ENCODE measurements at places on chromosomes 7 and 10. TPM values are rescaled to one million over a fixed set of nuclear protein-coding genes. Genes with fewer than 3 reads are reported as not detected.

Gene CFAP43
- 0.36 TPM for total RNA-seq

DNA sequence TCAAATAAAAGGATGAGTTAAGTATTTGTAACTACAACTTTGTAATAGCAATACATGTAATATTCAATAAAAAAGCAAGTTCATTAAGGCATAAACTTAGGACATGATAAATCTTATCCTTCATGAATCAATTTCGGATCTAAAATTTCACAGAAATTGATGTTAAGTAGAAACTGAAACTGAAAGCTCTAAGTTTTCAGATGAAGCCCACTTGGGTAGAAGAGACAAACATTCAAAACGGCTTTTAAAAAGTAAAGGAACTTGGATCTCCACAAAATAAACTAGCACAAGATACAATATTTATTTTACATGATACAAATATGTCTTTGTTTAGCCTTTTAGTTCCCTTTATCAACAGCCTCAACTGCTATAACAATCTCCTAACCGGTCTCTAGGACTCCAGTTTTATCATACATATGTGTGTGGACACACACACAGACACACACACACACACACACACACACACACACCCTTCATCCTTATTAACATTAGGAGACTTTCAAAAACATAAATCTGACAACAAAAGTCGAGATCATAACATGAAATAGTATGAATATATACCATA, 83.7 kb downstream of the USP6NL start:
- H3K4me1 ChIP-seq: peaks cover 5% of the 10 kb centered on the region
- no peaks in the 10 kb centered on the region for H3K36me3 ChIP-seq
- no peak overlapping the region for H3K27ac ChIP-seq
- no peak for DNase-seq

Gene LIMK1
- total RNA-seq: 54.4 TPM

DNA sequence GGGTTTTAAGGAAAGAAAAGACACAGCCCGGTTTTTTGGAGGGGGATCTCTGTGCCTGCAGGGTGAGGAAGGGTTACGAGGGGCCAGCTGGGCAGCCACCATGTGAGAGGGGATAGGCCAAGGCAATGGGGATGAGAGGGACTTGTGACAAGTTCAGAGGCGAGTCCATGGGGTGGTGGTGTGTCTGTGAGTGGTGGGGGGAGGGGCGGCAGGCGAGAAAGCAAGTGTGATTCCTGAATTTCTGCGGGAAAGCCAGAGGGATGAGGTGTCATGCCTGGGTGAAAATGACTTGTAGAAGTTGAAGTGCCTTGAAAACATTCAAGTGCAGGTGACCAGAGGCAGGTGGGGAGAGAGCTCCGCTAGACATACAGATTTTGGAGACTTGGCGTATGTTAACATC, 61.0 kb upstream of the RNF32 start:
- H3K4me3 ChIP-seq: no peak overlapping the region
- no peak for DNase-seq
- no peaks in the 10 kb centered on the region for H3K4me1 ChIP-seq
- no peaks in the 10 kb centered on the region for H3K36me3 ChIP-seq
- no peak overlapping the region for H3K27ac ChIP-seq

GRCh38 chr7:36967387-36967786, 243.1 kb upstream of the AOAH start:
- H3K4me1 ChIP-seq: peaks cover 12% of the 10 kb centered on the region

DNA sequence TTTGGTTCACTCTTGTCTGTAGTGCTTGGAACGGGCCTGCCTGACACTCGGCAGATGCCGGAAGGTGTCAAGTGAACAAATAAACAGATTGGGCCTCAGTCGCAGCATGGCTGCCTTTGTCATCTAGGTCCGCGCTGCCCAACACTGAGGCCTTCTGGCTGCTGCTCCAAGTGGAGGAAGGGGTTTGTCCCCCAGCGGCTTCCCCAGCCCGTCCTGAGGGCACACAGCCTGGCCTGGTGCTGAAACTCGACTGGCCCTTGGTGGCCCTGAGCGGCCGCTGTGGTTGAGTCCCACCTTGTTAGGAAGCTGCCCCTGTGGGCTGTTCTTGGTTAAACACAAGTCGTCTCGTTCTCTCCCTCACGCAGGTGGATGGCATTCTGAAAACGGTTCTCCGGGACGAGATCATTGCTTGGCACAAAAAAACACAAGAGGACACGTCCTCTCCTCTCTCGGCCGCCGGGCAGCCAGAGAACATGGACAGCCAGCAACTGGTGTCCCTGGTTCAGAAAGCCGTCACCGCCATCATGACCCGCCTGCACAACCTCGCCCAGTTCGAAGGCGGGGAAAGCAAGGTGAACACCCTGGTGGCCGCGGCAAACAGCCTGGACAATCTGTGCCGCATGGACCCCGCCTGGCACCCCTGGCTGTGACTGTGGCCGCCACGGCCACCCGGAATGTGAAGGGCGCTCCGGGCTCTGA, 132.1 kb downstream of the SMURF1 start:
- H3K36me3 ChIP-seq: peaks cover 58% of the 10 kb centered on the region
- H3K27me3 ChIP-seq: no peaks in the 10 kb centered on the region
- H3K4me3 ChIP-seq: no peak overlapping the region

Gene IKZF1
- total RNA-seq: 0.67 TPM

GRCh38 chr10:90302758-90303481, 554.9 kb downstream of the HTR7 start:
- H3K36me3 ChIP-seq: no peaks in the 10 kb centered on the region
- no peak overlapping the region for H3K27ac ChIP-seq
- no peak overlapping the region for H3K4me3 ChIP-seq

Gene LIPK
- not detected for total RNA-seq

DNA sequence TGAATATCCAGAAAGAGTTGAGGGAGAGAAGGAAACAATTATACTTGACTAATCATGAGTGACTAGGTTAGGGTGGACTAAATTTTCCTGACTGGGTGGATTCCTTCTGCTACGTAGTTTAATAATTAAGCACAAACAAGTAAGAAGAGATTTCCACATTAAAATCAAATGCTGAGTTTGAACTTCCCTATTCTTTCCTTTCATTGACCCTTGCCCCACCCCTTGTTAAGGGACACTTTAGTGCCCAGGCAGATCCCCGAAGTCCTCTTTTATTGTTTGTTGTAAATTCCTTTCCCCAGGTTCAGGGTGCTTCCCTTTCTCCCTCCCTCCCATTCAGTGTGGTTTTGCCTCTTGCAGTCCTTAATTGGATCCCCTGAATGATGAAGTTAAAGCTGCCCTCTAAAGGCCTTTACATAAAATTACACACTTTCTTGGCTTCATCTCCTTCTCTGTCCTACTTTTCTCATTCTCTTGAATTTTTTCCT, 8.8 kb upstream of the SPAM1 start:
- H3K4me3 ChIP-seq: no peak overlapping the region
- DNase-seq: peak; percentile 46
- no peaks in the 10 kb centered on the region for H3K27me3 ChIP-seq
- H3K36me3 ChIP-seq: no peaks in the 10 kb centered on the region
- no peaks in the 10 kb centered on the region for H3K4me1 ChIP-seq
- no peak overlapping the region for H3K27ac ChIP-seq

GRCh38 chr10:10462151-10462941, 555.3 kb upstream of the CELF2 start:
- H3K4me3 ChIP-seq: no peak overlapping the region
- H3K4me1 ChIP-seq: no peaks in the 10 kb centered on the region
- no peaks in the 10 kb centered on the region for H3K27me3 ChIP-seq
- H3K36me3 ChIP-seq: no peaks in the 10 kb centered on the region
- DNase-seq: no peak

DNA sequence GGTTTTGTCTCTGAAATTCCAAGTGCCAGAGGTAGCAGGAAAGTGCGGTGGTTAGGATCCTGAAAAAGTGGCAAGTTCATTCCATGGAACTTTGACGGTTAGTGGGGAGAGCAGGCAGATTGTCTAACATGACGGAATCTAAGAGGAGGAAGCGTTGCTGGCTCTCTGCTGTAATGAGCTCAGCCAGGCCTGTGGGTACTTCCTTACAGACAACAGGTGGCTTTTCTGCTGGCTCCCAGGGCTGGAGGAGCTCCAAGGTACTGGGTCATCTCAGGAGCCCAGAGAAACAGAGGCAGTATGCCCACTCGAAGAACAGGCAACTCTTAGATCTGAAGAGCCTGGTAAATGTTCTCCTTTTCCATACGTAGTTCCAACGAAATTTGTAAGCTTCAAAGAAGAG, 3.1 kb upstream of the AIFM2 start:
- DNase-seq: no peak
- H3K4me1 ChIP-seq: peaks cover 4% of the 10 kb centered on the region
- H3K36me3 ChIP-seq: no peaks in the 10 kb centered on the region
- H3K27me3 ChIP-seq: peaks cover 33% of the 10 kb centered on the region
- H3K27ac ChIP-seq: no peak overlapping the region

Gene SFRP5
- total RNA-seq: 35.0 TPM

Gene HUS1
- total RNA-seq: 22.3 TPM

GRCh38 chr10:132249824-132250375, 57.9 kb downstream of the STK32C start:
- DNase-seq: no peak
- H3K27ac ChIP-seq: no peak overlapping the region
- H3K27me3 ChIP-seq: no peaks in the 10 kb centered on the region

DNA sequence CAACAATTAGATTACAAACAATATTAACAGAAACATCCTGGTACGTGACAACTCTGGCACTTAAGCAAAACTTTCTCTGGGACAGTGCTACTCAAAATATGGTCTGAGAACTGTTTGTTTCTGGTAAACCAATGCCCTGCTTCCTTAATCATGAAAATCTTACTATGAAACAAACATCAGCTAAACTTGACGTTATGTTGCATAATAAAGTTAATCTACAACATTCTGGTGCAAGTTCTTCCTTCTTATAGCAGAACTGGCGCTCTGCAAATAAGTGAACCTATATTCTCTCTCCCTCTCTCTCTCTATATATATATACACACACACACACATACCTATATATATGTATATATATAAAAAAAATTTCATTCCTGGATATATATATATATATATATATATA, 7.8 kb downstream of the C7orf33 start:
- no peaks in the 10 kb centered on the region for H3K36me3 ChIP-seq
- no peaks in the 10 kb centered on the region for H3K4me1 ChIP-seq
- DNase-seq: no peak
- no peaks in the 10 kb centered on the region for H3K27me3 ChIP-seq
- H3K4me3 ChIP-seq: no peak overlapping the region

Gene ATG9B
- total RNA-seq: 7.1 TPM

DNA sequence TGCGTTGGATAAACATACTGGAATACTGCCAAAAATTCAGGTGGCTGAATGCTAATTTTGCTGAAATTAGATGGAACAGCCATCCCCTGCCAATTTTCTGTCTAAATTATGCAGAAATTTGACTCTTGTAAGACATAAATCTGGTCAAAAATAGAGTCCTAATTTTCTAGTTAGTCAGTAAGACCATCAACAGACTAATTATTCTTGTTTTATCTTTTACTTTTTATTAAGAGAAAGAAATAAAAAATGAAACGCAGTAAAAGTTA, 110.3 kb upstream of the GATA3 start:
- H3K36me3 ChIP-seq: no peaks in the 10 kb centered on the region
- H3K27ac ChIP-seq: no peak overlapping the region
- H3K27me3 ChIP-seq: no peaks in the 10 kb centered on the region
- no peak overlapping the region for H3K4me3 ChIP-seq
- DNase-seq: no peak
- no peaks in the 10 kb centered on the region for H3K4me1 ChIP-seq

Gene CCDC172
- not detected for total RNA-seq

Gene OR2A1
- total RNA-seq: not detected

DNA sequence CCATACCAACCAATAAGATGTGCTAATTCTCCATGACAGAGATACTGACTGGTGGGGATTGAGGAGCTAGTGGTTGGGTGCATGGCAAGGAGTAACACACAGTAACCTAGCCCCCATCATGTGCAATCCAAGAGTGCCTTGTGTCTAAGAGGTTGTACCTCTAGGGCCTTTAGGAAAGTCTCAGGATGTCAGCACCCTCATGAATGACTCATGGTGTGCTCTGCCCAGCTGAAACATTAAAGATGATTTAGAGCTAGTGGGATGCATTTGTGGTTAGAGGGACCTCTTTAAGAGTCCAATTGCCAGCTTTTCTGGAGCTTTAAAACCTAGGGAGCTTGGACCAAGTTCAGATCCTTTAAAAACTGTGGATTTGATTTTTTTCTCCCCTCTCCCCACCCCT, 181.1 kb downstream of the HERPUD2 start:
- DNase-seq: no peak
- no peaks in the 10 kb centered on the region for H3K36me3 ChIP-seq
- no peaks in the 10 kb centered on the region for H3K27me3 ChIP-seq
- no peak overlapping the region for H3K4me3 ChIP-seq

Gene RAPGEF5
- total RNA-seq: 0.21 TPM

- H3K4me1 ChIP-seq: no peaks in the 10 kb centered on the region
- H3K27me3 ChIP-seq: peaks cover 4% of the 10 kb centered on the region
- H3K4me3 ChIP-seq: no peak overlapping the region
- no peaks in the 10 kb centered on the region for H3K36me3 ChIP-seq
- DNase-seq: no peak
Observed at GRCh38 chr7:21749378-21749777, 196.3 kb downstream of the CDCA7L start.

GRCh38 chr10:102410429-102411073, 8.0 kb downstream of the PSD start:
- H3K4me3 ChIP-seq: peak overlapping the region; percentile 24
- no peaks in the 10 kb centered on the region for H3K36me3 ChIP-seq
- H3K4me1 ChIP-seq: no peaks in the 10 kb centered on the region
- peaks cover 38% of the 10 kb centered on the region for H3K27me3 ChIP-seq
- DNase-seq: peak; percentile 69

GRCh38 chr10:16592378-16592777, 70.7 kb upstream of the C1QL3 start:
- H3K4me3 ChIP-seq: no peak overlapping the region
- no peaks in the 10 kb centered on the region for H3K27me3 ChIP-seq
- no peaks in the 10 kb centered on the region for H3K36me3 ChIP-seq
- H3K4me1 ChIP-seq: no peaks in the 10 kb centered on the region
- H3K27ac ChIP-seq: no peak overlapping the region

GRCh38 chr10:17506856-17507471, 52.6 kb upstream of the ST8SIA6 start:
- no peak overlapping the region for H3K27ac ChIP-seq
- DNase-seq: no peak
- H3K27me3 ChIP-seq: no peaks in the 10 kb centered on the region
- no peaks in the 10 kb centered on the region for H3K36me3 ChIP-seq

DNA sequence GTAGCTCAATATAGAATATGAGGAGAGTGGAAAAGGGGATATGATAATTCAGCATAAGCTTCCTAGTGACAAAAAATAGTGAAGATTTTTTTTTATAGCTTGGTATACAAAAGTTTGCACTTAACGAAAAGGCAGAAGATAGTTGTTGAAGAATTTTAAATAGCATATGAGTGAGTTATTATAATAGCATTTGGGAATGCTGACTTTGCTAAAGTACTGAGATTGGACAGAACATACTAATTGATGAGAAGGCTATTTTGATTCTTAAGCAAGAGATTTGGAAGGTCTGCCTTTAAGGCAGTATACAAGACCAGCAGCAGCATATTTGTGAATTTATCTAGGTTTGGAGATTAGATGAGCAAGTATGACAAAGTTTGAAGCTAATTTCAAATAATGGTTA, 600.9 kb upstream of the POT1 start:
- H3K36me3 ChIP-seq: no peaks in the 10 kb centered on the region
- H3K27me3 ChIP-seq: no peaks in the 10 kb centered on the region
- H3K4me3 ChIP-seq: no peak overlapping the region
- no peak overlapping the region for H3K27ac ChIP-seq
- H3K4me1 ChIP-seq: no peaks in the 10 kb centered on the region

- no peaks in the 10 kb centered on the region for H3K4me1 ChIP-seq
- H3K27ac ChIP-seq: no peak overlapping the region
- no peak for DNase-seq
- no peak overlapping the region for H3K4me3 ChIP-seq
Observed at GRCh38 chr10:104103956-104104355, 18.0 kb upstream of the SFR1 start.

All from cardiac muscle cell (in vitro differentiated cells and primary cell).